Mesothelial cell of epicardium (in vitro differentiated cells): ENCODE measurements at places on chromosomes 11 and 22. TPM values are rescaled to one million over a fixed set of nuclear protein-coding genes. Genes with fewer than 3 reads are reported as not detected.
A peak's percentile ranks its signal among the peaks of the same experiment; 100 is the strongest.

DNA sequence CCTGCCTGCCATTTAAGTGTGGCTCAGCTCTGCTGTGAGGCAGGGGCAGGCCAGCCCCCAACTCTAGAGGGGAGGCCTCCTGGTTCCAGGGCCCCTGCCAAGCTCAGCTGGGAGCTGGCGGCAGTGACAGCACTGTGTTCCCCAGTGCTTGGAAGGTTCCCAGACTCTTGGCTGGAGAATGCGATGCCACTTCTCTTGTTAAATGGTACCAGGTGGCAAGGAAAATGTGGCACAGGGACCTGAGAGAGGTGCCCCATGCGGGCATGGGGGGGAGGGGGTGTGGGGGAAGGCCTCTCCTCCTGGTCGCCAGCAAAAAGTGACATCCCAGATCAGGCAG, 8.4 kb upstream of the TNFRSF13C start:
- H3K27ac ChIP-seq: no peak overlapping the region
- no peaks in the 10 kb centered on the region for H3K4me1 ChIP-seq
- no peaks in the 10 kb centered on the region for H3K27me3 ChIP-seq
- no peaks in the 10 kb centered on the region for H3K36me3 ChIP-seq
- no peak for DNase-seq
- no peak overlapping the region for H3K4me3 ChIP-seq

DNA sequence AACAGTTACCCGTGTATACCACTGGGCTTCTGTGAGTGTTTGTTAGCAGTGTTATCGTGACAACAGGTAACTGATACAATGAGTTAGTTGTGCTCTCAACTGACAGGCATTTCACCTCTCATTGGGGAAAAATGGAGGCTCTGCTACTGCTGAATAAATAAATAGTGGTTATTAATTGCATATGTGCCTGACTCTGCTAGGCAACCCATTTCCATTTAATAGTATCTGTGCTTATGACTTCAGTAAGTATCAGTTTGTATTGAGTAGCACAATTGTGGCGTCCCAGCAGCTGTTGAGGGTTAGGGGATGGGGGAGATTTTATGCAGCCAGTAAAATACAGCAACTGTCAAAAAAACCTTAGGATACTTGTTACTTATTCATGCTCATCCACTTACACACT, 123.4 kb upstream of the SEZ6L start:
- no peak overlapping the region for H3K27ac ChIP-seq
- no peak for DNase-seq
- peaks cover 46% of the 10 kb centered on the region for H3K27me3 ChIP-seq

DNA sequence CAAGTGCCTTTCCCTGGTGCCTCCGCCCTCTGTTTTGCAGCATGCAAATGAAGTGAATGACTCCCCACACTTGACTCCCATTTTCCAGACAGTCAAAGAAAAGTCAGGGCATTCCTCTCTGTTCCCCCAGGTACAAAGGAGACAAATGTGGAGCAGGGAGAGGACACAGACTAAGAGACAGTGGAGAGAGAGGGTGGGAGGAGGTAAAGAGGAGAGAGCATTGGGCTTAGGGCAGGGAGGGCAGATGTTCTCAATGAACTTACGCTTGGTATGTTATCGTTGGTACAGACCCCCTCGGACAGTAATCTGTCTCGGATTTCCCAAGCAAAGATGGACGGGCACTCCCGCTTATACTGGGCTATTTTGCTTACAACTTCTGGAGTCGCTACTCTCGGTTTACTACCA, 9.8 kb downstream of the PAX6 start:
- H3K4me3 ChIP-seq: no peak overlapping the region
- H3K4me1 ChIP-seq: peaks cover 35% of the 10 kb centered on the region
- no peaks in the 10 kb centered on the region for H3K36me3 ChIP-seq
- no peak overlapping the region for H3K27ac ChIP-seq
- no peak for DNase-seq

GRCh38 chr11:32325187-32325586, 110.2 kb downstream of the WT1 start:
- H3K36me3 ChIP-seq: no peaks in the 10 kb centered on the region
- peaks cover 30% of the 10 kb centered on the region for H3K4me1 ChIP-seq
- no peak for DNase-seq
- peak overlapping the region; percentile 51 for H3K27ac ChIP-seq

DNA sequence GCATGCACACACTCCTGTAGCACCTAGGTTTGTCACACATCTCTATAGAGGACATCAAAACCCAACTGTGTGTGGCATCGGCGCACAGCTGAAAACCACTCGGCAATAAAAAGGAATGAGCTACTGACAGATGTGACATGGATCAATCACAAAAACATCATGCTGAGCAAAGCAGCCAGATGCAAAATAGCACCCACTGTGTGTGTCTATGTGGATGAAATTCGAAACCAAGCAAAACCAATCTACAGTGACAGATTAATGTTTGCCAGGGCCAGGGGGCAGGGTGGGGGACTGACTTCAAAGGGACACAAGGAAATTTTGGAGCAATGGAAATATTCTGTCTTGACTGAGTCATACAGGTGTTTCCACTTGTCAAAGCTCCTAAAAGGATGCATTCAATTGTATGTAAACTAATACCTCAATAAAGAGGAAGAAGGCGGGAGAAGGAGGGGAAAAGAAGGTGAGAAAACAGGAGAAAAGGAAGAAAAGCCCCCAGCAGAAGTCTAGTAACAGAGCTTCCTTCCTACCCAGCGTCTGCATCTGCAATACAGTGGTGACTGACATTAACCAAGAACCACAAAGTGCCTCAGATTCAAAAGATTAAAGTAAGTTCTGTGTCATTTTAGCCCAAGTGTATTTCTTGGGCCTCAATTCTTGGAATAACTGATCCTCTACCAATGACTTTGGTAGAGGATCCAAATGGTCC, 49.8 kb downstream of the PACSIN2 start:
- no peak overlapping the region for H3K27ac ChIP-seq
- DNase-seq: no peak
- peaks cover 14% of the 10 kb centered on the region for H3K36me3 ChIP-seq
- peaks cover 44% of the 10 kb centered on the region for H3K4me1 ChIP-seq
- no peak overlapping the region for H3K4me3 ChIP-seq

- no peak overlapping the region for H3K4me3 ChIP-seq
- peaks cover 2% of the 10 kb centered on the region for H3K27me3 ChIP-seq
- DNase-seq: no peak
- H3K4me1 ChIP-seq: peaks cover 35% of the 10 kb centered on the region
- peaks cover 5% of the 10 kb centered on the region for H3K36me3 ChIP-seq
Observed at GRCh38 chr11:36211761-36212430, 77.3 kb downstream of the COMMD9 start.

The NEU3 gene
- total RNA-seq: 12.0 to 13.6 TPM (median 12.9 TPM) in 3 replicates

The RAB36 gene
- total RNA-seq: 6.3 to 6.4 TPM (median 6.4 TPM) in 3 replicates
